ENCODE measurements at places on chromosomes 5 and 9.

GRCh38 chr9:35552376-35552775 is 52.7 kb upstream of the TESK1 start:
- no peak for DNase-seq

DNA sequence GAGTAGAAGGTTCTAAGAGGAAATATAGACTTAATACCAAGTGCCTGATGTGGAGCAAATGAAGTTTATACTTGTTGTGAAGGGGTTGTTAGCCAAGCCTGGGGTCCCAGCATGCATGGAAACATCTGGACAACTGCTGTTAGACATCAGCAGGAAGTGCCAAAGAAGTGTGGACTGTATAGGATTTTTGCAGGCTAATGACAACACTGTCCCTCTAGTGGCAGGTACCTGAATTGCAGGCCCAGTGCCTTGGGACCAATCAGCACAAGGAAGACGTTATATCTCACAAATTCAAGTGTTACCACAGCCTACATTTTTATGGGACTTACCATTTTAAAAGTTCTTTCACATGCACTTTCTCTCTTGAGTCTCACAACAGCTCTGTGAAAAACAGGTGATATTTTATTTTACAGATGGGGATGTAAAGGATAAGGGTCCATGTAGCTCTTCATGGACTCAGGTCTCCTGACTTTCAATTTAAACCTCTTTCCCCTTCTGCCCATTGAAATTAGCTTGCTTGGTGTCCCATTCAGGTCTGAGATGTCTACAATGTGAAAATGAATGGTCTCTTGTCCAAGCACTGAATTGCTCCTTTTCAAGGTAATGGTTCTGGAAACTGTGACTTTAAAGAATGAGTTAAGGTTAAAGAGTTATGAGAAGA is 89.0 kb upstream of the MAP1B start:
- DNase-seq: peak; percentile 36

- DNase-seq: no peak
These were observed 42.2 kb downstream of the PRLR start for GRCh38 chr5:35188031-35188457.

DNA sequence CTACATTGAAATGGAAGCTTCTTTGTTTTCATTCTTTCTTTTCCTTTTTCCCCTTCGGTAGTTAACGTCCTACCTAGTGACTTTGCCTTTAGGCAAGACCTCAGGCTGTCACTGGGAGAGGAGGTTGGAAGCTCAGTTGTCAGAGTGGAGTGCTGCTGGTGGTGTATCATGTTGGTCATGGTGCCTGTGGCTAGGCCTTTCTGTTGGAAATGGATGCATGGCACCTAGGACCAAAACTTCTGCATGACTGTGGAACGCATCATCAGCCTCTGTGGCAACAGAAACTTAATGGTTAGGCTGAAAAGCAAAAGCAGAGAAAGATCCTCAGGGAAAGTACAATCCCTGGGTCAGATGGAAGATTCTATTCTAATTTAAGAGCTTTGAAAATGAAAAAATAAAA is 57.9 kb downstream of the OSTF1 start:
- DNase-seq: no peak

GRCh38 chr5:102542057-102542456 is 43.3 kb upstream of the SLCO6A1 start:
- no peak for DNase-seq

DNA sequence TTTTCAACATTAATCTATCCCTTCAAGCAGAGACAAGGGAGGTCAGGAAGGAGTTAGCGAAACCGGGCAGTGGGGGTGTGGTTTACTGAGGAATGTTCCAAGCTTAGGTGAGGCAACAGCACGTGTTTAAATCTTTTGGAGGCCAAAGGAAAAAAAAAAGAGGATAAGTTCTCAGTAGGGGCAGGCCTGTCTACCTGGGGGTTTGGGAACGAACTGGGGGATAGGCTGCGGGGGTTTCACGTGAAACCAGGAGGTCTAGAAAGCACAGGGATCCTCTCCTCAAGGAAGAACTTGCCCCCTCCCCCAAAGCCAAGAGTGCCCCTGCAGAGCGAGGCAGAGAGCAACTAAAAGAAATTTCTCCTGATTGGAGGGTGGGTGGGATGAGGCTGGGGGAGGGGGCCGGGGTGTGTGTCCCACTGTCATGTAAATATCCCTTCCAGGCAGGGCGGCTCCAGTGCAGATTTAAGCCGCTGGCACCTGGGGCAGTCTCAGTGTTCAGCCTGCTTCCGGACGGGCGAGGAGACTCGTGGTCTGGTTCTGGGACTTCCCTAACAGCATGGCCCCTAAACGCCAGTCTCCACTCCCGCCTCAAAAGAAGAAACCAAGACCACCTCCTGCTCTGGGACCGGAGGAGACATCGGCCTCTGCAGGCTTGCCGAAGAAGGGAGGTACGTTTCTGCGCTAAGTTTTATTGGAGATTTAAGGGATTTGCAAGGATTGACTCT is 5.5 kb upstream of the SET start:
- no peak for DNase-seq

DNA sequence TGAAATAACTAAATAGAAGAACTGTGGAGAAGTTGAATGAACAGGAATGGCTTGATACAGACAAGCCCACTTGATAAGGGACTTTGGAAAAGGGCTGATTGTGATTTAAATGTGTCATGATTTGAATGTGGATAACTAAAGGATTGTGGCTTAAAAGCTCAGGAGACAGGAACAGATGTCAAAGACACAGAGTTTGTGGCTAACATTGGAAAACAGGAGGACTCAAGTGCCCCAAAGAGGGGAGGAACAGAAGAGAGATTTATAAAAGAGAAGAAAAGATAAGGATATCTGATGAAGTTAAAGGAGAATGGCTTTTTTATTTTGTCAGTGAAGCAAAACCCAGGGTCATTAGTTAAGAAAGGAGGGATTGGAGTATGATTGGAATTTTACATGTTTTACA is 124.2 kb upstream of the TRPM3 start:
- DNase-seq: no peak

GRCh38 chr5:150122158-150122510 is 33.5 kb downstream of the PDGFRB start:
- DNase-seq: no peak

DNA sequence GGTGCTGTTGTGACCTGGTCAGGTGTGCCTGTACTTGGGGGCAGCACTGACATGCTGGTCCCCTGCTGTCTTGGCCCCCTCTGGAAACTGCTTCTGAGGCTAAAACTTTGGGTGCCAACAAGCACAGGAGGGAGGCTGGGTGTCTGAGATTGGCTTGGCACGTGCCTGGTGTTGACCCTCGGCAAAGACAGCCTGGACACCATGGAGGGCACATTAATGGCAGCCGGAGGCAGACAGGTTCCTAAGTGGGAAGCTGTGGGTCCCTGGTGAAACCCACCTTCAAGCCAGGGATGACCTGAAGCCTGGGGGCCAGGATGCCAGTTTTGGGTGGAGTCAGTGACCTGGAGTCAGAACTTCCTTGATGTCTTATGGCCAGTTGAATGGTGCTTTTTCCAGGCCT is 894.1 kb downstream of the PTPRD start:
- DNase-seq: no peak

- DNase-seq: no peak
These were observed 4.9 kb downstream of the ACOT12 start for GRCh38 chr5:81389025-81389424.

GRCh38 chr5:179879690-179880010 is 21.0 kb upstream of the MRNIP start:
- DNase-seq: no peak

- no peak for DNase-seq
These were observed 27.7 kb downstream of the KCTD16 start for GRCh38 chr5:144198386-144198785.

- no peak for DNase-seq
These were observed 46.4 kb downstream of the PKD2L2 start for GRCh38 chr5:137935694-137936093.

DNA sequence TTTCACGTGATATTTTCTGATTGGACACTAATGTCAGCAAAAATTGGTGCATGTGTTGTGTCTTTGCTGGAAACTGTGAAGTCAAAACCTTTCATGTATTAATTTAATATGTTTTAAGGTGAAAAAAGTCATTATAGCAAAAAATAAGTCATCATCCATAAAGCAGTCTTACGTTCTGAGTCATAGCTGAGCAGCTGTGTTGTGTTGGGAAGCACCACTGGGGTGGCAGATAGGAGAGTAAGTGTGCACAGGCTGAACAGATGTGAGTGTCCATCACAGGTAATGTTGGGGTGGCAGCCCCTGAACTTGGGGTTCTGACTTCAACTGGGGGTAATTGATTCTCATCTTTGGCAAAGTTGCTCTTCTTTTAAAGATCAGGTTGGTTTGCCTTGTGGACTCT is 156.8 kb downstream of the NXNL2 start:
- no peak for DNase-seq

DNA sequence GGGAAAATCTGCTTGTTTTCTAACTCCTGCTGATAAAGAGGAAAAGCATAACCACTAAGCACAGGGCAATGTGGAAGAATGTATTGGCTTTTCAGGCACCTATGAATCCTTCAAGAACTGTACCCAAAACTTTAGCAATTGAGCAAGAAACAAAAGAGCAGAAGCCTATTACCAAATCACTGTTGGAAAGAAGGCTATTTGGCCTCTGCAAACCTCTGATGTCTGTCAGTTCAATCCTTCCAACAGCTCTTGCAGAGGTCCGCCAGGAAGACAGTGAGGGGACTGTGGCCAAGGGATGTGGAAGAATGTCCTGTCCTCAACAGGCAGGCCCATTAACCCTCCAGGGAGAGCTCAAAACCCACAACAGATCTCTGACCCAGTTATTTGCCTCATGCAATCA is 328.6 kb downstream of the ENC1 start:
- DNase-seq: no peak

- no peak for DNase-seq
These were observed 96.1 kb downstream of the MAP1B start for GRCh38 chr5:72203251-72203845.

GRCh38 chr5:148998174-148998797 is 64.6 kb downstream of the SH3TC2 start:
- no peak for DNase-seq

GRCh38 chr9:92175441-92175840 is 60.2 kb upstream of the SPTLC1 start:
- no peak for DNase-seq

DNA sequence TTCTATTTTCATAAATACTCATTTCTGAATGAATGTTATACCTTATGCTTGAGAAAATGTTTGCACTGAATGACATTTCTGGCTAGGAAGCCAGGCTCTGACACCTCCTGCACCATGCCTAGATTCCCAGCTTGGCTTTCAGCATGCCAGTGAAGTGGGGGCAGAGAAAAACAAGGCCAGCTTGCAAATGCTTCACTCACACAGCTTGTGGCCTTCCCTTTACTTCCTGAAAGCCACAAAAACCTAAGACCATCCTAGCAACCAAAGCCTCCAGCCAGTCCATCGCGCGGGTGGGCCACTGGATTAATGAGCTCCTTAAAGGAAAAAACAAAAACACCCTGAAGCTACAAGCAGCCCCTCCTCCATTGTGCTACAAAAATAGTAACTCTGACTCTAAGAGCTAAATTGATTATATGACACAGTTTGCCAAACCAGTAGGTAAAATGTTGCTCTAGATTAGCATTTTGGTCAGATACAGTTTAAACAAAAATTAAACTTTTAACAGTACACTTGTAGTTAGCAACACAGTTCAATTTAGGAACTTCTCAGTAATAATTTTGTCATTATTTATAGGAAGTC is 159.9 kb downstream of the TSSK1B start:
- DNase-seq: no peak

Measured in activated naive CD4-positive, alpha-beta T cell (primary cell).